ENCODE measurements at places on chromosomes 3 and 15.

DNA sequence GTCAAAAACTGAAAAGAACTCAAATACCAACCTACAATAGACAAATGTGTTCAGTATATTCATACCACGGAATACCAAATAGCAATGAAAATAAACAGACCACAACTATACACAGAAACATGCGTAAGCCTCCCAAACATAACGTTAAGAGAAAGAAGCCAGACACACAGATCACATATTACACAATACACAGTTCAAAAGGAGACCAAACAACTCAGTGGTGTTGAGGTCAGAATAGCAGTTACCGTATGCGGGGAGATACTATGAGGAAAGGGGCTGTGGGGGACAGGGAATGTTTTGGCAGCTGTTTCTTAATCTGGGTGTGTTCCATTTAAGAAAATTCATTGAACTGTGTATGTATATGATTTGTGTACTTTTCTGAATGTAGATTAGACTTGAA, 6.6 kb downstream of the OSBPL10 start:
- DNase-seq = no peak

DNA sequence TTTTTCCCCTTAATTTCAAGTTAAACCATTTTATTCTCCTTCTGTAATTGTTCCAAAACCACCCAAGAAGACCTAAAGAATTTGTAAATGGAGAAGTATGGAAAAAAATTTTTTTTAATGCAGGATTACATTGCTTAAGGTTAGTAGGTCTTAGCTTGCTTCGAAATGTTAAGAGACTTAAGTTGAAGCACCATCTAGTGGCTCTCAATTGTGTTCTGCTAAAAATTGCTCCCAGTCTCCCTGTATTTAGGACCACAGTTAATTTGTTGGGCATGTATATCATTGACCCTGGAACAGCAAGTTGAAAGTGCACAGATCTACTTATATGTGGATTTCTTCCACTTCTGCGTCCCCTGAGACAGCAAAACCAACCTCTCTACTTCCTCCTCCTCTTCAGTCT, 32.4 kb downstream of the CD200R1L start:
- DNase-seq = no peak

DNA sequence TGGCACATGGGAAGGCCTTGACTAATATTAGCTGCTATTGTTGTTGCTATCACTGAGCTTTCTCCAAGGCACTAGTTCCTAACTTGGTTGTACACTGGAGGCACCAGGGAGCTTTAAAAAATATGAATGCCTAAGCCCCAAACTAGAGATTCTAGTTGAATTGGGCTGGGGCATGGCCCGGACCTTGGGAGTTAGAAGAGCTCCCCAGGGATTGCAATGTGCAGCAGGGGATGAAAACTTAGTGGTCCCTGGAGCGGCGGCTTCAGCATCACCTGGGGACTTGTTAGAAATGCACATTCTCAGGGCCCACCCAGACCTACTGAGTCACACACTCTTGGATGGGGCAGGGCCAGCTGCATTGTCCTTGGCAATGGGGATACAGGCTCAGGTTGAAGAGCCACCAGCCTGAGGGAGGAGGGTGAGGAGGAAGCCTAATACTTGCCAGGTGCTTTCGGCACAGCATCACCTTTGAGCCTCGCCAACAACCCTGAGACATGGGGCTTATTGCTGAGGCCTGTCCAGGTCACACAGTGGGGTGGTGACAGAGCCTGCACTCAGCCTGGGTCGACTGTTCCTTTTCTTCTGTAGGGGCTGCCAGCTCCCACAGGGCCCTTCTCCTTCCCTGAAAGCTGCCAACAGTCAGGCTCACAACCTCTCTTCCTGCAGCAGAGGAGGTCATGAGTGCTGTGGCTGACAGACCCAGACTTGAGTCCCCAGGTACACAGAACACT, 84.5 kb downstream of the ATP2B2 start:
- no peak for DNase-seq

GRCh38 chr3:188294823-188295487, 141.0 kb downstream of the LPP start:
- no peak for DNase-seq

GRCh38 chr3:126356373-126357264, 589 bp downstream of the KLF15 start:
- DNase-seq = no peak

- DNase-seq = no peak
Observed at GRCh38 chr3:157045238-157045850, 114.6 kb downstream of the CCNL1 start.

GRCh38 chr3:13549623-13550422, 898 bp downstream of the FBLN2 start:
- no peak for DNase-seq

DNA sequence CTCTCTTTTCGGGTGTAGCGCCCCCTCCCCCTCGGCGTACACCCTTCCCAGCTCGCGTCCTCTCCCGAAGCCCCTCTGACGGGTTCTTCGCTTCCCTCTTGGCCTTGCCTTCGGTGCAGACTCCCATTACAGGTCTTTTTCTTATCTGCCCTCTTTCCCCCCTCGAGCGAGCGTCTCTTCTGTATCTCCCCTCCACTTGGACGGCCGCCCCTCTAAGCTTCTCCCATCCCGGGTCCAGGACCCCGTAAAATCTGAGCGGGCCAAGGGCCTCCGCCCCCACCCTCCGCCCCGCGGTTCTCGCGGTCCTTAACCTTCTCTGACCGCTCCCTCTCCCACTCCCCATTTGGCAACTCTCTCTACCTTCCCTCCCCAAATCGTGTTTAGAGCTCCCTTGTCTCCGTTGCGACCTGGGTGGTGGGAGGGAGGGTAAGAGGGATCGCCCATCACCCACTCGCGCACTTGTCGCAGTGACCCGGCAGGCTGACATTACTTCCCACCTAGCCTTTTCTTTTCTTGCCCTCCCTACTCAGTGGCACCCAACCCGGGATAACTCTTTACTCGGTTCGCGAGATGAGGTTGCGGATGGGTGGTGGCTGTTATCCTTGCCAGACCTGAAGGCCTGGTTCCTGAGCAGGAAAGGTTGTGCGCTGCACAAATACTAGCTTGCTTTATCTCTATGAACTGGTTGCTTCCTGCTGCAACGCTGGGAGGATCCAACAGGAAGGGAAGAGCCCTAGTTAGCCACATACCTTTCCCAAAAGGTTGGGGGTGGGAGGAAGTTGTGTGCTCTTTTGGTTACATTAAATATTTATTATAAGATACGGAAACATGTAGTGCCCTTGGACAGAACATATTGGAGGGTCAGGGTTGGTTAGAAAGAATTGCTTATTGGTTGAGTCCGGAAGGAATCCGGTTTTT, 922 bp downstream of the RAB11A start:
- no peak for DNase-seq

- no peak for DNase-seq
Observed at GRCh38 chr3:29936054-29936453, 655.2 kb downstream of the RBMS3 start.

GRCh38 chr3:24450160-24450907, 44.3 kb downstream of the THRB start:
- DNase-seq = no peak

- DNase-seq = no peak
Observed at GRCh38 chr3:126931806-126932187, 51.1 kb upstream of the PLXNA1 start.

DNA sequence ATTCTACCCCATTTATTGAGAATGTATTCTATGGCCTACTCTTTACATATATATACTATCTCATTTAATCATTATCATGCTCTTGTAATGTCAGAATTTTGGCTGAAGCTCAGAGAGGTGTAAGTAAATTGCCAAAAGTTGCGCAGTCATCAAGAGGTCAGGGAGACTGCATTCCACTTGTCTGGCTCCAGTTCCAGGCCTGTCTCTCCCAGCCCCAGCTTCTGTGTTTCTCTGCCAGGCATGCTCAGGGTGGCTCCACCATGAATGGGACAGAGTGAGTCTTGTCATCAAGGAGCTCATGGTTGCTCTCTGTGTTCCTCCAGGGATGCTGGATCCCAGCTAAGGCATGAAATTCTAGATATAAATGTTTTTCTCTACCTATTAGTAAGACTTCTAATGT, 635.1 kb upstream of the MDFIC2 start:
- DNase-seq = no peak

GRCh38 chr15:96327155-96327741, 3.3 kb upstream of the NR2F2 start:
- DNase-seq = no peak

- no peak for DNase-seq
Observed at GRCh38 chr3:186320862-186321568, 41.0 kb downstream of the DGKG start.

DNA sequence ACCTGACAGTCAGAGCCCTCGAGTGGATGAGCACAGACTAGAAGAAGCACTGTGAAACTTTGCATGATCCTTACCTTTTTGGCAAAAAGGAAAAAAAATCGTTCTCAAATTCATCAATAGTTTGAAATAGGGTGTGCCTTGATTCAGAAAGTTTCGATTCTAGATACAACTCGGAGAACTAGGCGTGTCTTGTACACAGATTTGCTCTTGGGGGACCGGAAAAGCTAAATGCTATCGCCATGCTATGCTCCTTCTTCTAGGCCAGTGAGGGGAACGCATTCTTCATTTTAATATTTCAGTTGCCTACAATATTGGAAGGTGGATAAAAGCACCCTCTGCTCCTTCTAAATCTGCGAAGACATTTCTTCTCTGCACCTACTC, 25.0 kb downstream of the CD86 start:
- DNase-seq = no peak

GRCh38 chr15:55238877-55239276, 42.1 kb upstream of the RSL24D1 start:
- DNase-seq = no peak

DNA sequence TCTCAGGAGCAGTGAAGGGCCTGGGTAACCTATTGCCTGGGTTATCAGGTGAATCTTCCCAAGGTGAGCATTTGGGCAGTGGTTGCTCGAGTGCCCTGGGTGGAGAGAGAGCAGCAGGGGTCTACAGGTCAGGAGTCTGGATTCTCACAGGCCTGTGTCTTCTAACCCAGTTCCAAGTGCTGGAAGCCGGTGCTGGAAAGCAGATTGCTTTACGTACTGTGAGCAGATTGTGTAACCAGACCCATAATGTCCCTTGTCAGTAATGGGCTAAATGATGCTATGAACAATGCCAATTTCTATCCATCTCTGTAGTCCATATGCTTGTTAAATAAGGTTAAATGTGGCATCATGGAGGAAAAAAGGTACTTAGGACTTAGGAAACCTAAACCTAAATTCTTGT, 106.5 kb downstream of the TPRG1 start:
- DNase-seq = no peak

DNA sequence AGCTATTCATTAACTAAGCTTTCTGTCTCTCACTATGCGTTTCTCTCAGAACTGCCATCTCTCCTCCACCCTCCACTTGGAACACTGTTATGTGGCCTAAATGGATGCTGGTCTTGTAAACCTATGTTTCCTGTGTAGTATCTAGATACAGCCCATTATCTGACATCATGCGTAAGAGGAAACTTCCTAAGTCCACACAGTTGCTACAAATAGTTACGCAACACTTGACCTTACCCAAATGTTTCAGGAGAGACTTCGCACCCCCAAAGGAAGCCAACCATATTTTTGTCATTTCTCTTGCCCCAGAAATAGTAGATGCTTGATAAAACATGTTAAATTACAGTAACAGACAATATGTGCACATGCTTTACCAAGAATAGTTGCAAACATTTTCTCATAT, 87.2 kb upstream of the TPRG1 start:
- no peak for DNase-seq

GRCh38 chr3:120302361-120302760, 17.3 kb upstream of the GPR156 start:
- DNase-seq = no peak

DNA sequence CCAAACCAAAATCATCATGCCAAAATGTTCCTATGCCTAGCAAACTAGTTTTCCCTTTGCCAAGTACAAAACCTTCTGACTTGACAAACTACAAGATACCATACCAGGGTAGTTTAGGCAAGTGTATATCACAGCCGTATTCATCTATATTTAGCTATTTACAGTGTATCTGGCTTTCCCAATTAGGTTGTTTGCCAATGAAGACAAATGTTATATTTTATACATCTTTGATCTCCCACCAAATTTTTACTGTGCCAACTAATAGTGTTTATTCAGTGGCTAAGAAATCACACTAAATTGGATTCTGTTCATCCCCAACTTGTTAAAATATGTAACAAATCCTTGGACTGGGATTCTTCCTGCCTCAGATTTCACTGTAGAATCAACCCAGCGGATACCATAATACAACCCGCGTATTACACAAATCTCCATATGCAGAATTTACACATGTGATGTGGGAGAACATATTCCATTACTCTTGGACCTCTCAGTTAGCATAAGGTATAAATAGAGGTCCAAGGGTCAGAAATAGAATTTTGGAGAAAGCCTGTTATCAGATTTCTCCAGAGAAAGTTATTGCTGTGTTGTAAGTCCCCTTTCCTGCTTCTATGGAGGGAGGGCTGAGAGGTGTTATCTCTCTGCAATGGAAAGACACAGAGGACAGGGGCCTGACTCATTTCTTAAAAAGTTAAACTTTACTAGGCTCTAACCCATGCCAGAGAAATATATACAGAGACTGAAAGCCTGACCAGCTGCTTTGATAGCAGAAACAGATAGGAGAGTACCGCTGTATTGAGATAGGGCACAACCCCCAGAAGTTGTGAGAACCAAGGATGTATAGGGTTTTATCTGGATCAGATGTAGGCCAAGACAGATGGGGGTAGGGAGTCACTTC, 467.0 kb downstream of the FGF12 start:
- no peak for DNase-seq

DNA sequence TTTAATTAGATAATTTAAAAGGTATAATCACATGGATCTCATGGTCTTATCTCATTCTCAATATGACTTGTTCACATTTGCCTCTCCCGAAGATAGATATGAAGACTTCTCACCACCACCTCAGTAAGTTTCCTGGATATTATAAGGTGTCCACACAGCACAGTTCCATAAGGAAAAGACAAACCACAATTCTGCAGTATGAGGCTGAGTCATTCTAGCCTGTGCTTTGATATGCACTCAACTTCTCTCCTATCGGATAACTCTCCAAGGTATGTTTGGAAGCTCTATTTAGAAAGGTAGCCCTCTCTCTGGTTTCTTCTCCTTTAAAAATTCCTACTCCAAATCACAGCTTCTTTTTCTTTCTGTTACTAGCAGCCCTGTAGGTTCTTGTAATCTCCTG, 612.8 kb downstream of the ZPLD1 start:
- no peak for DNase-seq

DNA sequence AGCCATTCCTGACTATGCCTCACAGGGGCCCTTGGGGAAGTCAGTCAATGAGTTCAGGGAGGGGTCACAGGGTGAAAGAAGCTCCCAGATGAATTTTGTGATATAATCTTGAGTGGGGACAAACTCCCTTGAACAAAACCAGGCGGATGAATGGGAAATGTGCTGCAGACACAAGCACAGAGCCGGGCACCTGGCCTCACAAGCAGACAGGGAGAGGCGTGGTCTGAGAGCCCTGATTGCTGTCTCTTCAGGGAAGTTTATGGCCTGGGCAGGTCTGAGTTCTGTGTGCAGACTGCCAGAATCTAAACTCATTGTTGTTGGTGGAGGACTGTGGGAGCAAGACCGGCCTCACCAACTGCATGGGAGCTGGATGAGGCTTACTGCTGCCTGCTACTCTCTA, 591.8 kb downstream of the EPHA3 start:
- DNase-seq = no peak

GRCh38 chr15:94446441-94446840, 215.1 kb downstream of the MCTP2 start:
- DNase-seq = no peak

Measured in stimulated activated CD8-positive, alpha-beta memory T cell treated with anti-CD3 and anti-CD28 coated beads, Interleukin-4, amount 100 ng/mL, for 4 hours (primary cell).